Prostate gland (tissue), 2 donors: ENCODE measurements at places on chromosomes 6 and 20.

GRCh38 chr6:47309291-47310130, at the start of gene TNFRSF21:
TNFRSF21 (minus strand) TSS chr6:47309905; CDS start chr6:47309511, 394 bp downstream.
- DNase-seq: peak; percentile 94

GRCh38 chr20:12762725-12763124, 246.0 kb upstream of the SPTLC3 start:
- DNase-seq: no peak

DNA sequence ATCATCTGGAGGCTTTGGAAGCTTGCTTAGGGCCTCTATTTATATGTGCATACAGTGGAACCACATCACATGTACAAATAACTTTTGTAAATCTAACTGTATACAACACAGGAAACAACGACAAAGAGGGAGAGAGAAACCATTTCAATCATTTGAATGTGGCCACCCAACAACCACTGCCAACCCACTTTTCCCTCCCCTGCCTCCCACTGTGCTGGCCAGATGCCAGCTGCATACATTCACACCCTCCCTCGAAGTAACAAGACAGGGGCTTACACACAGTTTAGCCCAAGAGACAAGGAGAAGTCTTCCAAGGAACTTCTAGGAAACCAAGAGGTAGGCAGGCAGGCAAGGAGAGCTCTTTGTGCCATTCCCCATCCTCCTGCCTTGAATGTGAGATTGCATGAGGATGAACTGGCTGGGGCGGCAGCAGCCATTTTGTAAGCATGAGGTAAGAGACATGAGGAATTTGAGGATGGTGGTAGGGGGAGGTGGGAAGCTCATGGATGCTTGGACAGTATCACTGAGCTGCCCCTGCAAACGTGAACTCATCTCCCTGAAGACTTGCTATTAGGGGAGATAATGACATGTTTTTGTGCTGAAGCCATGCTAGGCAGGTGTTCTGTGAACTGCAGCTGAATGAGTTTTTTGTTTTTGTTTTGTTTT, 18.2 kb downstream of the BMP7 start:
- no peak for DNase-seq

DNA sequence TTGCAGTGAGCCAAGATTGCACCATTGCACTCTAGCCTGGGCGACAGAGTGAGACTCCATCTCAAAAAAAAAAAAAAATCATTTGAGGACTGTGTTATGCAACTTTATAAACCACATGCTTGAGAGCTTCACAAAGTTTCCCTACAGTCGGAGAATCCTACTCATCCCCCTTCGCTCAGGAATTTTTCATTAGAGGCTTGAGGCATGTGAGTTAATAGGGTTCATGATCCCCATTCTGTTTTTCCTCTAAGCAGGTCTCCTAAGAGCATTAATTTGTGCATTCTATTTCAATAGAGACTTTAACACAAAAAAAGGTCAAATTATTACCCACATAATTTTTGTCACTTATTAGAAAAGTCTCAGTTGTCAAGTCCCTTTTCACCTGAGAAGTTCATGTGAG, 103.7 kb upstream of the SOX4 start:
- no peak for DNase-seq

GRCh38 chr6:160054913-160055312, 66.7 kb upstream of the SLC22A1 start:
- DNase-seq: no peak

- DNase-seq: no peak
These were observed 54.2 kb downstream of the BCAS4 start for GRCh38 chr20:50848846-50849673.

DNA sequence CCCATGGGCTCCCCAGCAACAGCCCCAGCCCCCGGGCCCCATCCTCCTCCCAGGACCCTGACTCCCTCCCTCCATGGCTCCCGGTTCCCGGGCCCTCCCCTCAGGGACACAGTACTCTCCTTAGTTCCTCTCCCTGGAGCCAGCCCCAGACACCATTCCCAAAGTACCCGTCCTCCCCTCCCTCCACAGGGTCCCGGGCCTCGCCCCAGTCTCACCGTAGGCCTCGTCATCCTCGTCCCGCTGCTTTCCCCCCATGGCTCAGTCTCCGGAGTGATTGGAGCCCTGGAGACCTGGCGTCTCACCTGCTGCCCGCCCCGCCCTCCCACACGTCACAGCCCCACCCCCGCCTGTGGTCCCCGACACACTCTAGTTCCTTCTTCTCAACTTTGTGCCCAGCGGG, at the start of gene SLC44A4:
Gene SLC44A4 (minus strand): TSS at position 272 of the 400 bp plus-strand sequence. CDS start 17 bp downstream, at position 255.
- peak; percentile 70 for DNase-seq

GRCh38 chr6:166635013-166635970, 8.2 kb upstream of the RPS6KA2 start:
- no peak for DNase-seq

GRCh38 chr20:58233881-58234528, 5.6 kb upstream of the ANKRD60 start:
- DNase-seq: no peak

GRCh38 chr20:13119583-13119982, 101.5 kb upstream of the ISM1 start:
- peak; percentile 49 for DNase-seq

DNA sequence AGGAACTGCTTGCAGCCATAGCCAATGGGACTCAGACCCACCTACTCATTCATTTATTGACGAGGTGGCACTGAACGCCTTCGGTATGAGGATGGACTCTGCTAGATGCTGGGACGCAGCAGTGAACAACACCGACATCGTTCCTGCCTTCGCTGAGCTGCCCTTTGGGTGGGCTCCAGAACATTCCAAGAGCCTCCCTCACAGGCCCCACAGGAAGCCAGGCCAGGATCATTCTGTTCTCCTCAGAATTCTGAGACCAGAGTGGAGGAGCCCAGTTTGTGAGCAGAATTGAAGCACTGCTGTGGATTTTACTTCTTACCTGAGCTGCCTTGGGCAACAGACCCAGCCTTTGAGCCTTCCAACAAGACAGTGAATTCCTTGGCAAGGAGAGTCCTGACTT, 82.1 kb downstream of the KCNB1 start:
- DNase-seq: no peak

- DNase-seq: no peak
These were observed 13.2 kb downstream of the TMEM74B start for GRCh38 chr20:1171461-1172093.

- DNase-seq: no peak
These were observed 778 bp downstream of the PSMG4 start for GRCh38 chr6:3259491-3259958.

DNA sequence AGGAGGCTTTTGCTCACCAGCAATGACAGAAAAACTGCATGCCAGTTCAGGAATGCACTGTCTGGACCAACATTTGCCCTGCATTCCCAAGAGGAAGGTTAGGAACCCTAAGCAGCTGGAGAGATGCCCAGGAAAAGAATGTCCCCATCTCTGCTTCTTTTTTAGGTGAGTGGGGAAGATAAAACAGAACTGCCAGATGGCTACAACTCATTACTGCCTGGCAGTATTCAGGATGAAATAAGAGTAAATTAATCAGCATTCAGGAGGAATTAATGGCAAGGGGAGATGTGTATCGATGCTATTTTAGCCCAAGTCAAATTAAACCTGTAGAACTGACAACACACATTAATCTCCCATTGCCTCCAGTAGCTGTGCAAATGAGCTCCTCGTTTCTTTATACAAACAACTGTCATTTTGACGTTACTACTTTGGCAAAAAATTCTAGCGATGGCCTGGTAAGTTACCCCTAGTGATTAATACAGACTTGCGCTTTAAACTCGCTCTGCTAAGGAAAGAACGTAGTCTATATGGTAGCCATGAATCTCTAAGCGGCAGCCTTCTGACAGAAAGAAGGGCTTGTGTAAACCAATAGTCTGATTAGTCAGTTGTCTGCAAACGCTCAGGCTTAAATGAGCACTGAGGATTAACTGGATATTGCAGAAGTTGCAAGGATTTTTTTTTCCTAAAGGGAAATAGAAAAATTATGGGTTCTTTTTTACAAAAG, 16.7 kb upstream of the SMLR1 start:
- DNase-seq: no peak

DNA sequence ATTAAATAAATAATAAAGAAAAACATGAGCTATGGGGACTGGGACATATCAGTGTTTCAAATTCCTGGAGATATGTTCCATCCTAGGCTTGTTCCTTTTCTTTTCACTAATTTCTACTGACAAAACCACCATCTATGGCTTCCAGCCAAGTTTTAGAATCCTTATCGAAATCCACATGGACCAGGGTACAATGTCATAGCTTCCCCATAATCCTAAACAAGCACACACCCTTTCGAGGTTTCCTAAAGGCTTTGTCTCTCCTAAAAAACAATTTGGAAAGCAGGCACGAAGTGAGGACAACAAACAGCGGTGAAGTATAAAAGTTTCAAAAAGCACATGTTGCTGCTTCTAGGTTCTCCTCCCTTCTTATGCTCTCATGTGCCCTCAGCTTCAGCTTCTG, 13.3 kb upstream of the DST start:
- no peak for DNase-seq

DNA sequence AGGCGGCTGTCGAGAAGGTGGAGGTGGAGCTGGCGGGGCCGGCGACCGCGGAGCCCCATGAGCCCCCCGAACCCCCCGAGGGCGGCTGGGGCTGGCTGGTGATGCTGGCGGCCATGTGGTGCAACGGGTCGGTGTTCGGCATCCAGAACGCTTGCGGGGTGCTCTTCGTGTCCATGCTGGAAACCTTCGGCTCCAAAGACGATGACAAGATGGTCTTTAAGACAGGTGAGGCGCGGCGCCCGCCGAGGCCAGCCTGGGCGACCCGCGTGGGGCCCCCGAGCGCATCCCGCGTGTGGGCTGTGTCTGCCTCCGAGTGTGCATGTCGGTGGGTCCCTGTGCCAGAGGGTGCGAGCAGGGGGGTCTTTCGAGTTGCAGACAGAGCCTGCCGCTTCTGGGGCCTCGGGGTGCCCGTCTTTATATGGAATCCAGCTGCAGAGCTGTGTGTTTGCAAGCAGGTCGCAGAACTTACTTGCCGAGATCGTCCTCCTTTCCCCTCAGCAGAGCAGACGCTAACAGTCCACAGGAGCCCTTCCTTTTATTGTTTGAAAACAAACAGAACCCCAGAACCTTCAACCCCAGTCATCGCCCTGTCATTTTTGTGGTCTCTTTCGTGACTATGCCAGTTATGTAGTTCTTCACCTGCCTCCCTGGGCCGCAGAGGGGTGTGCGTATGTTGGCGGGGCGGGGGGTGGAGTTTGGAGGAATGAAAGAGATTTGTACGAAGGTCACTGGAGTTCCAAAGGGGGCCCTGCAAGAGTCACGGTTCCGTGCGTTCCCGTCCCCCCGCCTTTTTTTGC, 766 bp downstream of the SLC16A10 start:
- no peak for DNase-seq

GRCh38 chr20:22744341-22745193, 160.2 kb upstream of the FOXA2 start:
- DNase-seq: peak; percentile 56

- DNase-seq: no peak
These were observed 279.6 kb downstream of the ADGB start for GRCh38 chr6:146878168-146878951.

- no peak for DNase-seq
These were observed 14.1 kb downstream of the FKBP5 start for GRCh38 chr6:35674594-35674993.

- DNase-seq: no peak
These were observed 99.7 kb downstream of the PDE7B start for GRCh38 chr6:135951169-135951568.

DNA sequence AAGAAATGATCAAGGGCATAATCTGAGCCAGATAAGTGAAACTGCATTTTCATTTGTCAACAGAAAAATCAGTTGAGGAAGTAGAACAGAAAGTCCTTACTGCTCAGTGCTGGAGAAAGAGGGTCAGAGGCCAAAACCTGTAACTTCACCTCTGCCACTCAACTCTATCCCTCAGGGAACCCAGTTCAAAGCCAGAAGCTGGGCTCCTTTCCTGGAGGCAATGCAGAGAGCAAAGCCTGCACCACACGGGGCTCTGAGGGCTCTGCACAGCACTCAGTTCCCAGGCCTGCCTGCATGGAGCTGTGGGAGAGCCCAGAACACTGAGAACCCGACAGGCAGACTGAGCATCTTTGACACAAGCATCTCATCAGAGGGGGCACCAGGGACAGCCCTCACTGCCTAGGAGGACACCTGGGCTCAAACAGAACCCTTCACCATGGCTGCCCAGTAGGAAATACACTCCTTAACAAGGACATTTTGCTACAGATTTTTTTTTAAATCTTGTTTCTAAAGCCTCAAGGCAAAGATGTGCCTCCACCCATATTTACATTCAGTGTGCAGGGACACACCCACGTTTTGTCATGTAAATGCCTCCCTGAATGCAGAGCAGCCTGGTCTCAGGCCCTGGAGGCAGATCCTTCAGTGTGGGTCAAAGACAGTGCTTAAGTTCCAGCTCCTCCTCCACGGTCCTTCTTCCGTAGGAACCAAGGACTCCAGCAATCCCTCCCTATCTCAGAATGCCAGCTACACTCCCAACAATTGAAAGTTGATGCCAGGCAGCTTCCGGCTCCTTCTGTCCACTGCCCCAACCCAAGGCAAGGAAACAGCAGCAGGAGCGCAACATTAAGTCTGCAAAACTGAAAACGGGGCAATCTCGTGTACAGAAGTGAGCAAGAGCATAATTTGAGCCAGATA, 6.6 kb downstream of the RNASET2 start:
- no peak for DNase-seq

DNA sequence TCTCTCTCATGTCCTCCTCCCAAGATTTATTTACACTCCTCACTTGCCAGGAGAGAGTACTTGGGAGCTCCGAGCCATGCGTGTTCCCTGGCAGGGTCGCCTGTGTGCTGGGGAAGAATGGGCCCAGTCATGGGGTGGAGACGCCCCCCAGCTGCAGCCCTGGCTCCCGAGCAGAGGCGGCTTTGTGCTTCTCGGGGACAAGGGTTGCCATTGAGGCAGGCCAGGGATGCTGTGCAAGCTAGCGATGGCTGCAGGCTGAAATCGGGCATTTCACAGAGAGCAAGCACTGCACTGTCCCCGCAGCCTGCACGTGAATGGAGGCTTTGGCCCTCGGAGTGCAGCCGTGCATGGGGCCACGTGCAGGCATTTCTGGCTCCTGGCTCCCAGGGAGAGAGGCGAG, 23.8 kb downstream of the PHACTR3 start:
- no peak for DNase-seq

GRCh38 chr6:21592953-21593352, 598 bp upstream of the SOX4 start:
- no peak for DNase-seq

- no peak for DNase-seq
These were observed 137.8 kb downstream of the TTLL2 start for GRCh38 chr6:167462514-167463312.

DNA sequence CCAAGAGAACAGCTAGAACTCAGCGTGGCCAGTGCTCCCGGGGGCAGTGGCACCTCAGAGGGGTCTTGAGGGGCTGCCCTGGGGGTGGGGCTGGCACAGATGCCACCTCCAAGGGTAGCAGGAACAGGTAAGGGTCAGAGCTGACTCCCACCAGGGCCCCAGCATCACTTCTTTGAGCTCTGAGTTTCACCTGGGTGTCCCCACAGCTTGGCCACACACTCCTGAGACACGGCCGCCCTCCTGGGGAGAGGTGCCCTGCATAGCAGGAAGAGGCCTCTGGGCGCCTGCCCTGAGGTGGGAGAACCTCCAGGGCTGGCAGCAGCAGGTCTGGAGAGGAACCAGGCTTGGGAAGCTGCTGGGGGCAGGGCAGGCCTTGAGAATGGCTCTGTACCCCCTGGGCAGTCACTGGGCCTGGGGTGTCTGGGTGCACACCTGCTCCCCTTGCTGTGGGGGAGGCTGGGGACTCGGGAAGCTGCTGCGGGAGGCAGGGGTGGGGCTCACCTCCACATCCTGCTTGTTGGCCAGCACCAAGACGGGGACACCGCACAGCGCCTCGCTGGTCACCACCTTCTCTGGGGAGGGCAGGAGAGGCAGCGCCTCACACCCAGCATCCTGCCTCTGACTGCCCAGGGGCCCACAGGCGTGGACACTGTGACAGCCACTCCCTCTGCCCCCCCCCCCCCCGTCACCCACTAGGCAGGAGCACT, 5.0 kb downstream of the TNFRSF6B start:
- no peak for DNase-seq

- no peak for DNase-seq
These were observed 3.6 kb upstream of the MAS1 start for GRCh38 chr6:159887146-159887545.
